ENCODE measurements at places on chromosomes 12 and 14. TPM values are rescaled to one million over a fixed set of nuclear protein-coding genes. Genes with fewer than 3 reads are reported as not detected.

DNA sequence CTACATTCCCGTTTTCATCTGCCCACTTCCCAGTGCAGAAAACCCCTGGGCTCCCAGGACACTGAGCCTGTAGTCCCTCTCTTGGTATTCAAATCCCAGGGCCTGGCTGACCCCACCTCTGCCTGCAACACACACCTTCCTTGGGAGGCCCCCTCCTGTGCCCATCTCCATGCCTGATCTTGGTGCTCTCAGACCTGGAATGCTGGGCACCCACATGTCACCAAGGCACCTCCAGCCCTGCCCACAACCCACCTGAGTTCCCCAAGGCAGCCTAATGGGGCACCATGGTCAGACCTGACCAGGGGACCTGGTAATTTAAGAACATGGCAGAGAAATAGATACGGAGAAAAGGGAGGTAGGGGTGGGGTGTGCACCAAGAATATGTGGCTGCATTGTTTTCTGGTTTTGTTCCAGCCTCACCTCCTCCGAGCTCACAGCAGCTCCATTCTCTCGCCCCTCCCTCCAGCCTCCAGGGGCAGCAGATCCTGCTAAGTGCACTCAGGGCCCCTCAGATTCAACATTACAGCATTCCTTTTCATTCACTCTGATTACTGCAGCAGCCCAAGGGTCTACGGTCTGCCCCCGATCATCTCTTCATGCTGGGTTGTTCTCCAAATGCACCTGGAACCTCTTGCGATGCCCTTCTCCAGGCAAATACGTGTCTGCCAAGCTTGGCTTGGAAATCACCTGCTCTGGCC lies 9.2 kb upstream of the HSP90AA1 start:
- H3K4me1 ChIP-seq, result peaks cover 17% of the 10 kb centered on the region
- peaks cover 3% of the 10 kb centered on the region for H3K36me3 ChIP-seq
- no peak for DNase-seq
- H3K4me3 ChIP-seq, result no peak overlapping the region
- peak overlapping the region; percentile 41 for H3K27ac ChIP-seq

GRCh38 chr14:69038455-69039287 lies 59.6 kb upstream of the ACTN1 start:
- H3K27me3 ChIP-seq, result no peaks in the 10 kb centered on the region
- DNase-seq, result no peak
- H3K27ac ChIP-seq, result peak overlapping the region; percentile 8
- H3K4me1 ChIP-seq, result peaks cover 33% of the 10 kb centered on the region
- no peak overlapping the region for H3K4me3 ChIP-seq

GRCh38 chr12:127925971-127926370 lies 341.0 kb upstream of the TMEM132C start:
- no peak overlapping the region for H3K27ac ChIP-seq
- peaks cover 30% of the 10 kb centered on the region for H3K4me1 ChIP-seq
- H3K4me3 ChIP-seq, result no peak overlapping the region

Gene C1S
- total RNA-seq, result 16.4 TPM

DNA sequence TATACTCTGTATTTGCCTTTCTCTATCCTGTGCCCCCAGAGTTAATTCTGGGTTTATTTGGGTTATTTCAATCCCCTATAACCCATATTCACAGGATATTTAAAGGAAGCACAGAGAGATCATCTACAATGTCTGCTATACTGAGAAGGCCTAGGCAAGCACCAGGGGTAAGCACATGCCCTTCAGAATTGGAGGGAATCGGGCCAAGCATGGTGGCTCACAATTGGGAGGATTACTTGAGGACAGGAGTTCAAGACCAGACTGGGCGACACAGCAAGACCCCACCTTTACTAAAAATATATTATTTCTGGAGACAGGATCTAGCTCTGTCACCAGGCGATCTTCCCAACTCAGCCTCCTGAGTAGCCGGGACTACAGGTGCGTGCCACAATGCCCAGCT lies 11.3 kb downstream of the FOXN3 start:
- peaks cover 36% of the 10 kb centered on the region for H3K4me1 ChIP-seq
- H3K27me3 ChIP-seq, result no peaks in the 10 kb centered on the region
- no peak overlapping the region for H3K4me3 ChIP-seq

All from osteocyte (in vitro differentiated cells).